ENCODE measurements at places on chromosomes 6 and 20.

GRCh38 chr20:57698116-57698866 is 11.5 kb downstream of the PMEPA1 start:
- no peak for DNase-seq

DNA sequence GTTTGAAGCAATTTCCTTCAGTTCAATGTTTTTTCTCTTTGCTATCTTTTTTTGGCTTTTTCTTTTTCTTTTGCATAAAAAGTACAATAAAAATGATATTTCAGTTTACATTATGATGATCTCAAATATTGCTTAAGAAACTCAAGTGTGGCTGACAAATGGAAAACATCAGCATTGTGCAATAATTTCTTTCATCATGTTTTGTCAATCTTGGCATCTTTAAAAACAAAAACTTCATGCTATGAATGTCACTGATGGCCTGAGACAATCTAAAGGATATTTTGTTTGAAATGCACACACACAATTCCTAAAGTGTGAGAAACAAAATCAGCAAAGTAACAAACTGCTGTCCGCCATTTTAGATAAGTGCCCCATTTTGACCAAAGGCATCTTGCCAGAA is 13.9 kb upstream of the MTCL3 start:
- no peak for DNase-seq

- no peak for DNase-seq
These were observed 84.5 kb upstream of the LRFN2 start for GRCh38 chr6:40671694-40672050.

DNA sequence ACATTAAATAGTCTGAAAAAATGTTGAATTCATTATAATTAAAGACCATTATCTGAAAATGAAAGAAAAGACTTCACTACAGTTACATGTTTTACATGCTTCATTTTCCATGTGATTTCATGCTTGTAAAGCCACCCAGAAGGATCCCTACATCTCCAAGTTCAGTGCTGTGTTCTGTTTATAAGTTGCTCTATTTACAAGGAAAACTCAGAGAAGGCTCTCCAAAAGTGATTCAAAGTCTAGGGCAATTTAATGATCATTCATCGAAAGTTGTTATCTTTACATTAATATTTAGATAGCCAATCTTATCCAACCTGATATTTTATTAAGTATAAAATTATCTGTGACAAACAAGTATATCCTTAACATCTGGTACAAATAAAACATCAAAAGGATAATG is 494.9 kb upstream of the RNF217 start:
- no peak for DNase-seq

DNA sequence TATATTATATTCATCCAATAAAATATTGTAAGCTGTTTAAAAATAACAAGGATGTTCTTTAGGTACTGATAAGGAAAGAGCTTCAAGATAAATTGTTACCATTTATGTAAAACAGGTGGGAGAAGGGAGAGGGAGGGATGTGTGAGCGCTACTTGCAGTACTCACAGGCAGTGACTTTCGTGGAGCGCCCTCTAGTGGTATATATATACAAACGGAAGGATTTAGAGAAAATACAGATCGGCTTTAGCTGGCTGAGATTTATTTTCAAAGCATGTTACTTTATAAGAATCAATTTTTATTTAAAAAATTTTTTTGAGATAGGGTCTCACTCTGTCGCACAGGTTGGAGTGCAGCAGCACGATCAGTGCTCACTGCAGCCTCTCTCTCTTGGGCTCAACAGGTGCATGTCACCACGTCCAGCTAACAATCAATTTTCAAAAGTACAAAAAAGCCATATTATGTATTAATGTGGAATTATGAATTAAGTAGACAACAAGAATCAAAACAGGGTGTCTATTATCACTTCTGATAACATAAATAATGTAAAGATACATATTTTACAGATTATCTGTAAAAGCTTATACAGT is 3.3 kb upstream of the MOG start:
- peak; percentile 64 for DNase-seq

DNA sequence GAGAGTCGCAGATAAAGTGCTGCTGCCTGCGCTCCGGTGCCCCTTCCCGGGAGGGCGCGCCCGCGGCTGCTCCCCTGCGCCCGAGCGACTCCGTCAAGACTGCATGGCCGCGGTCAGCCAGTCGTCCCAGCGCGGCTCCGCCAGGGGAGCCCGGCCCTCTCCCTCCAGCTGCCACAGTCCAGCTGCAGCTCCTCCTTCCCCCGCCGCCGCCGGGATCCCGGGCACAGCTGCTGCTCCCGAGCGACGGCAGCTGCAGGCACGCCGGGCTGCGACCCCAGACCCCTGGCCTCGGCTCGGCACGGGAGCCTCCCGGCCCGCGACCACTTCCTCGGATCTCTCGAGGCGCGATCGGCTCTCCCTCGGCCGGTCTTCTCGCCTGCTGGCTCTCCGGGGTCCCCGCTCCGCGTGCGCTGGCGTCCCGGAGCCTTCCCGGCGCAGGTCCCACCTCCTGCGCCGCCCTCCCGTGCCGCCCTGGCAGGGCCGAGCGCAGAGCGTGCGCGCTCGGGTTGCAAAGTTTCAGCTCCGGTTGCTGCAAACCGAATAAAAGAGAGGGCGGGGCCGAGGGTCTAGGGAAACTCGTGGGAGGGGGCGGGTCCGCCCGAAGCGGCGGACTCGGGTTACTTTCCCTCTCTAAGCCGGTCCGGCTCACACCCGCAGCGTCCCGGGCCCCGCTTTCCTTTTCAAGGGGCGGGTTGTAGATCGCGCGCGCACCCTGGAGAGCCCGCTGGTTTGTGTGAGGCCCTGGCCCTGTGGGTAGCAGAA is at the start of gene CNKSR3:
CNKSR3 (minus strand) TSS at position 542 of the 762 bp plus-strand sequence. CDS start 571 bp downstream, outside the sequence.
- peak; percentile 94 for DNase-seq

DNA sequence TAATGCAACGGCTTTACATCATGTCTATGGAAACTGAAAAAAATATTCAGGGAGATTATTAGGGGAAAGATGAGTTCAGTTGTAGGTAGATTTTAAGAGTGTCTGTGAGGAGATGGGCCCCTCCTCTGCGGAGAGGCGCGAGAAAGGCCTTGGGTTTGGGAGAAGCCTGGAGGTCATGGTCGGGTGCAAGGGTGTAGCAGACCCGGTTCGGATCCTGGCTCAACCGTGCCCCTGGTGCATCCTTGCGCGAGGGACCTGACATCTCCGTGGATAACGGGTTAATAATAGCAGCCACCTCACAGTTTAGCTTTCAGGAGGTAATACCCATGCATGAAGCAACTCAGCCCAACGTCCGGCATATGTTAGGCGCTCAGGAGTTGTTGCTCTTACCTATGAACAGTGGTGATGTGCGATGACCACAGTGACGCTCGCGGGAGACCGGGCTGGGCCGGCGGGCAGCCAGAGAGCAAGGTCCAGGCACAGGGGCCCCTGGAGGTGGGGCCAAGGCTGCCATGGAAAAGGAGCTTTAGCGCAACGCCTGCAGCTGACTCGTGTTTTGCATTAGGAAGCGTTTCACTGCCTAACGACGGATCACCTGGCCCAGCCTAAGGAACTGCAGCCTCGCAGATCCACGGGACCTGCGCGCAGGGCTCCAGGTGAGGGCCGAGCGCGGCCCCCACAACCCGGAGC is 146.4 kb upstream of the ARID1B start:
- no peak for DNase-seq

GRCh38 chr6:135438907-135439535 is 58.5 kb downstream of the AHI1 start:
- no peak for DNase-seq

- no peak for DNase-seq
These were observed 111.2 kb upstream of the SAMD5 start for GRCh38 chr6:147397306-147397705.

GRCh38 chr20:49445176-49445575 is 37.3 kb downstream of the KCNB1 start:
- DNase-seq = no peak

DNA sequence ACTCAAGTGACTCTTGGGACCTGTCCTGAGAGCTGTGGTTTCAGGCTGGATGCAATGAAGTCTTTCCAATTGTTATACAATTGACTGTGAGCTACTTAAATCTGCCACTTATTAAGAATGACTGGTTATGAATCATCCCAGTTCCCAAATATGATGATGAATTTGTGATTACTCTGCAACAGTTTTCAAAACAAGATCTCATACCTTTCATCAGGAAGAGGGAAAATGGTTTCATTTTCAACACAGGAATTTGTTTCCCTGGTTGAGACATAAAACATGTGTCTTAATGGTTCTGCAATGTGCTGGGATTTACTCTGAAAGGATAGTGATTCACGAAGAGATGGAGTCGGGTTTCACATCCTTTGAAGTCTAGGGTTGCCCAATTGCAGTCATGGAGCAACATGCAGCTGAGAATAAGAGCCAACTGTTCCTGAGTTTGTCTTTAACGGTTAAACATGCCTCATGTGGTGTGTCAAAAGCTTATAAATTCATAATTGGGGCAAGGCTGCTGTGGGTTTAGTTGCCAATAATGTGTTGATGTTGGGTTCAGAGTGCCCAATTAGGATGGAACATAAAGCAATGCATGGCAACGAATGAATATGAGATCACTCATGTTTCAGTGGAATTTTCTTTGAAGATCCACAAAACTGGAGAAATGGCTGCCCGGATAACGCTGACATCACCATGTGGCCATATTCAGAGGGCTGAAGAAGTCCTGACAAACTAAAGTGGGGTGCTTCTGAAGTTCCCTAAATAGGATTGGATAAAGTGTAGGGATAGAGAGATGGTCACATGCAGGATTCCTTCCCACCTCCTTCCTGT is 41.0 kb downstream of the CYP24A1 start:
- no peak for DNase-seq

DNA sequence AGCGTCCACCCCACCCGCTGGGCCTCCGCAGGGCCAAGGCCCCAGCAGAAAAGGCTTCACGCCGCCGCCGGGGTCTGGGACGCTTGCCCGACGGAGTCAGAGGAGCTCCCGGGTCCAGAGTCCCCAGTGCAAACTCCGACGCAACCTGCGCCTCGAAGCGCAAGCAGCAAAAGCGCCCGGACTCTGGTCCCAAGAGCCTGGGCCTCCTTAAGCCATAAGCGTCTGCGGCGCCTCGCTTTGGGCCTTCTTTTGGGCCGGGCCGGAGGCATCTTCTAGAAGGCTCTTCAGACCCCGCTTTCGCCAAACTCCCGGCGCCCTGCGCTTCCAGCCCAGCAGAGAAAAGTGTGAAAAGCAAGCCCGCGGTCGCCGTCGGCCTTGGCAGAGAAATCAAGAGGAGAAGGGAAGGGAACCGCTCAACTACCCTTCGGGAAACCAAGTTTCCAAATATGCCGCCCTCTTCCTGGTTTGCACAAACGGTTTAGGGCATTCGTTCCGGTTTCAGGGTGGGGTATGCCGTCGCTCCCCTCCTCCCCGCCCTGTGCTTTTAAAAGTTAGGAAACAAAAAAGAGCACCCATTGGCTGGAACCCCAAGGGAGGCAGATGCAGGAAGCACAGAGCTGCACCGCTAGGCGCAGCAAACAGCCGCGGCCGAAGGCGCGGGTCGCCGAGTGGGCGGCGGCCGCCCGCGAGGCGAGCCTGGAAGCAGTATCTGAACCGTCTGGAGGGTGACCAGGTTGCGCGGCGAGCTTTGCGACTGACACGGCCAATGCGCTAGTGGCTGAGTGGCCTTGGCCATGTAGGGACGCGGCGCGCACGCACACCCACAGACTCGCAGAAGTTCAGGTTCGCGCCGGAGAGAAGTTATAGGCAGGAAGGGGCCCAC is 1.2 kb downstream of the TBX18 start:
- no peak for DNase-seq

- DNase-seq = no peak
These were observed 475.6 kb upstream of the CHD6 start for GRCh38 chr20:42093542-42094440.

- DNase-seq = no peak
These were observed 1.1 kb downstream of the PTPRK start for GRCh38 chr6:128519132-128519930.

DNA sequence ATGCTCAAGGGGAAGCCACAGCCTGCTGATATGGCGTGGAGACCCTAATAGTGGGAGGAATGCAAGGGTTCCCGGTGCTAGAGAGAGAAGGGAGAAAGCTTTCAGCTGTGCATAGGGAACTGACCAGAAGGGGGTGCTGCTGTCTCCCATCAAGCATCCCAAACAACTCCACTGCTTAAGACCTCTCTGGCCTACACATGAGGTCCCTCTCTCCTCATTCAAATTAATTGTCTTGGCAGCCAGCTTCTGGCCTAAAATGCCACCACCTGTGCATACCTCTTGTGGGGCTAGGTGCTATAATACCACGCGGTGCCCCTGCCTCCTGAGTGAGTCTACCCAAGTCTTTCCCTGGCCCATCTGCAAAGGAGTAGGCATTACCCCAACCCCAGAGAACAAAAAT is 14.5 kb downstream of the ADISSP start:
- DNase-seq = peak; percentile 60

DNA sequence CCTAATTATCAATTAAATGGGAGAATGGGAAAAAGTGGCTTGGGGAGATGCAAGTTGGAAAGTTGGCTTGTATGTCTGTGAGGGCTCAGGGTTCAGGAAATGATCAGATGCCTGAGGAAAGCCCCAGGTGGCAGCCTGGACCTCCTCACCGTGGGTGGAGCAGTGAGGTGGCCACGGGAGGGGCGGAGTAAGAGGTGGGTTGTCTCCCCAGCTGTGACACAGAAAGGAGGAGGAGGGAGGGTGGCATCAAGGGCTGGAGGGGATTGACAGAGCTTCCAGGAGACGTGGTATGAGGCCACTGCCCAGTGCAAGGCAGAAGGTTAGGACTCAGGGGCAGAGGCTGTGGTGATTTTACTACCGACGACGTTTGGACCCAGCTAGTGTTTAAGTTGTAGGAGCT is 672.2 kb downstream of the PRKN start:
- DNase-seq = no peak

DNA sequence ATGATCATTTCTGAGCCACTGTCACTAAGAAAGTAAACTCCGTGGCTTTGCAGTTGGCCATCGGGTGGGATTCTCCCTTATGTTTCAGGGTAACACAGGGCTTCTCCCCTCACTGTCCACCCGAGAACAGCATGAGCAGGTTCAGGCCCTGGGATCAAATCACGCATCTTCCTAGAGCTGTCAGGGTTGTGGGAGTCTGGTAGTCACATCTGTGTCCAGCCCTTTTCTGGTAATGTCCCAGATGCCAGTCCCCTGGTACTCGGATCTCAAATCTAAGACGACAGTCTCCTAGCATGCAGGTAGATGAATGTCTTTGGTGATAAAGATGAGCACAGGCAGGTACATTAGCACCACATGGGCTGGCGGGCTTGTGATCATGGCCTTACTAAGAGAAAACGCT is 4.8 kb downstream of the PXDC1 start:
- DNase-seq = no peak
